GM04504 (cell line): ENCODE measurements at places on chromosomes 4 and X.

GRCh38 chr4:41334182-41334581, 77.5 kb downstream of the UCHL1 start:
- no peak for DNase-seq

DNA sequence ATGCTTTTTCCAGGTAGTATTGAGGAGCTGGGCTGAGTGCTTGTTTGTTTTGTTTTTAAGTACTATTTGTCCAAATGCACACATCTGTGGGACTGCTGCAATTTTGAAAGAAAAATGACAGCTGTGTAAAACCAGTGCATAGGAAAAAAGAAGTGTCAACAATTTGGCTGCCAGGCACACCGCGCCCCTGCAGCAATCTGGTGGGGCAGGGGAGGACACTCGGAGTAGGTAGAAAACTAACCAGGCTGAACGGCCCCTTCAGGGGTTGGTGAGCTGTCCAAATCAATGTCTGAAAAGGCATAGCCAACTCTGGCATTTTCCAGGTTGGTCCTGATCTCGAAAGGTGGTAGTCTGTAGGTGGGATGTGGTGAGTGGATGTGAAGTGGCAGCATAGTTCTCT, 1.1 kb downstream of the LDOC1 start:
- no peak for DNase-seq

GRCh38 chrX:132609362-132609848, 120.6 kb upstream of the MBNL3 start:
- DNase-seq, result no peak

DNA sequence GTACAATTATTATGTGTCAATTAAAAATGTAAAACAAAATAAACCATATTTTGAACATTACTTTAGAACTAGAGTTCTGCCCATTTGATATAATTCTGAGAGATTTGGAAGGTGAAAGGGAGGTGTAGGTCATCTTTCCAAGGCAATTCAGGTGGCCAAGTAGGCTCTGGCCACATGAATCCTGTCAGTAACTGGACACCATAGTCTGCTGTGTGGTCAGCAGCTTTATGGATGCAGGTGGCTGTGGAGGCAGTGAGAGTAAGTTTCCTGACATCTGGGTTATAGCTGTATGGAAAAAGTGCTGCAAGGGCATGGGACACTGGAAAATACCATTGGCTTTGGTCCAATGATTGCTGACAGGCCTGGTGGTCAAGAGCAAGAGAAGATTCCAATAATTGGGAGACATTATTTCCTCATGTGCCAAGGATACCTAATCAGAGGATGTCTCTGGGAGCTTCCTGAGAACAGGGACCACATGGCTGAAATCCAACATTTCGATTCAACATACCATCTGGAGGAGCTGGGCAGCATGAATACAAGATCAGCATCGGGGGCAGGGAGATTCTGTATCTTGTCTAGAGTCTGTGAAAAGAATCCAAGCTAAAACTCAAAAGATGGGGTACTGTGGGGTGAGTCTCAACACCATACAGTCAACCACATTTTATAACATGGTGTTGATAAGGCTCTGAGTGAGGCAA, 523.1 kb downstream of the MID1IP1 start:
- no peak for DNase-seq

- DNase-seq, result no peak
Observed at GRCh38 chr4:37320513-37321235, 76.1 kb downstream of the NWD2 start.

DNA sequence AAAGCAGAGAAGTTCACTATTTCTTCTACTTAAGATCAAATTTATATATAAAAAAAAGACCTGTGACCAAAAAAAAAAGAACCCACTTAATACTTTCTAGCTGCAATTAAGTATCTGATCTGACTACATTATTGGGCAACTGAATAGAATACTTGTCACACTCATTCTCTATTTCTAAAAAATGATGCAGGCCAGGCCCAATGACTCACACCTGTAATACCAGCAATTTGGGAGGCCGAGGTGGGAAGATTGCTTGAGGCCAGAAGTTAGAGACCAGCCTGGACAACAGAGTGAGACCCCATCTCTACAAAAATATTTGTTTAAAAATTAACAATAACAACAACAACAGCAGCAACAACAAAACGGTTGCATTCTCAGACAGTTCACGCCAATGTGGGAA, 108.8 kb upstream of the BMP2K start:
- no peak for DNase-seq

- no peak for DNase-seq
Observed at GRCh38 chr4:52157641-52158316, 106.7 kb downstream of the SPATA18 start.

DNA sequence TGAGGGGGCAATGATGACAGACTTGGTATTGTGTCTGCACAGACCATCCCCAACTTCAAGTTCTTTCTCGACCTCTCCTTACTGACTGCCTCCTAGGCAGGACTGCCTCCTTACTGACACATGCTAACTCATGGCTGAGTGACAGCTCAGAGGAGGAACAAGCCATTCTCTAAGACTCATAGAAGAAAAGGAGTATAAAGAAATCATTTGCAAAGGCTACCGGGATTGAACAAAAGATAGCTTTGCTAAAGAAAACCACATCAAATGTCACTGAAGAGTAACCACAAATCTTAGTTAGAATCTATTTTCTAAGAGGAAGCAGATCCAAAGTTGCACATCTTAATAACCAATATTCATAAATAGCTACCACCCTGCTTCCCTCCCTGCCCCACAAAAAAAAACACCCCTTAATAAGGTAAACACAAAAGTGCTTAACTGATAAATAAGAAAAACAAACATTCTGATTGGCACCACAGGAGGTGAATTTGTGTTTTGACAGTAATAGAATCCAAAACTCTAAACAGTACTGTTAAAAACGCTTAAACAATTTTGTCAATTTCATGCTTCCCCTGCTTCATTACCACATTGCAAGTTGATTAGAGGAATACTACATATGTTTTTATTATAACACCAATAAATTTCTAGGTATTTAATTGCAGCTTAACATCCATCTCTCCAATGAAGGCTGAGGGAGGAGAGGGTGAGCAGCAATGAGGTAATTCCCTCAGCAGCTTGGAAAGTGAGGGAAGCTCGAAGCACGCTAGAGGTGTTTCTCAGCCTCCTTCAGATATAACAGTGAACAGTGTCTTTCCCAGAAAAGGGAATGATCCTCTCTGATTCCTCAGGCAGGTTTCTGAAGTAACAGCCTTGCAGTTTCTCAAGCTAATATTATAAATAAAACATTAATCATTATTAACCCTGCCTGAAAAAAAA, 160.0 kb downstream of the HNRNPD start:
- DNase-seq, result no peak

- no peak for DNase-seq
Observed at GRCh38 chr4:26061248-26061986, 147.4 kb downstream of the SMIM20 start.

DNA sequence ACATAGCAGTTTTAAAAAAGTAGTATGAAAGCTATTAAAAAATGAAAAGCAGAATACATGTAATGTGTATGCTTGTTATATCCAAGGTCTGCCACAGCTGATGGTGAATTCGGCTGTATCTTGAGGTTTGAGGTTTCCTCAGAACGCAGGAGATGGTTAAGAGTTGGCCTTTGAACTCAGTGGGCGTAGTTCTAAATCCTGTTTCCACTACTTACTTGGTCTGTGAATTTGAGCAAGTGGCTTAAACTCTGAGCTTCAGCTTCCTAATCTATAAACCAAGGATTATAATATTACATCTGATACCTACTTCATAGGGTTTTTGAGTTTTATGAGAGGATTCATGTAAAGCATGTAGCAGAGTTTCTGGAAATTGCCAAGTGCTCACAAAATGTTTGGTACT, 125.2 kb downstream of the STIM2 start:
- DNase-seq, result no peak

DNA sequence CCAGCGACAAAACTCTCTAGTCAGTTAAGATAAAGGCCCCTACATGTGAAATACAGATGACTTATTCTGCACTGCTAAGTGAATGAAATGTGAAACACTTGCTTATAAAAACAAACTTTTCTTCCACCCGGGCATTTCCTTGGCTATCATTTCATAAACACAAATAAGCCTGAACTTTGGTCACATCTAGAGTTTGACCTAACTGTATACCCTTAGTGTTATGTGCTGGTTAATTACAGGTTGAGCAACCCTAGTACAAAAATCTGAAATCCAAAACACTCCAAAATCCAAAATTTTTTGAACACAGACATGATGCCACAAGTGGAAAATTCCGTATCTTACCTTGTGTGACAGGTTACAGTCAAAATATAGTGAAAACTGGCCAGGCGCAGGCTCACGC, 45.9 kb downstream of the SAT1 start:
- DNase-seq, result no peak

DNA sequence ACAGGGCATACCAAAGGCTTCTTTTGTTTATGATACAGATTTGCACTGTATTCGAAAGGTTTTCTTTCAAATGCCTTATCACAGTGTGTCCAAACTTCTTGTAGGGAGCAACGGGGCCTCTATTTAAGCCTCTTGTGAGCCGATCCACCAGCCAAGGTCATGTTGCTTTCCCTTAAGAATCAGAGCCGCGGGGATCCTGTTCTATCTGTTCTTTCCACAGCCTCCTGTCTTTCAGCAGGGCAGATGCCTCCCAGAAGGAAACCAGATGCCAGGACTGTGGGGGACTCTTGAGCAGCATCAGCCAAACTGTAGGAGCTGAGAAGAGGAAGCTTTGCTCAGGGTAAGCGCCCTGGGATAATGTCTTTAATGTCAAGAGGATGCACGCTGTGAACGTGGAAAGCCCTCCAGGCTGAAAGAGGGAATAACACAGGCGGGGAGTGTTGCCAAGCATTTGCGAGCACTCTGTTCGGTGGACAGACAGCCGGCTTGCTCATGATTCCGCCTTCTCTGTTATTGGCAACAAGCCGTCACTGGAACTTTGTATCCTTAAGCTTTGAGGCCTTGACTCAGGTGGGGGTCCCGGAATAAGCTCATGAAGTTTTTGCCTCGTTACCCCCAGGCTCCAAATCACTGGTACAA, 279.8 kb upstream of the FRG1 start:
- no peak for DNase-seq

GRCh38 chr4:181008164-181008563, 1235.0 kb upstream of the TENM3 start:
- no peak for DNase-seq

GRCh38 chrX:119729408-119730201, 28.8 kb upstream of the SOWAHD start:
- peak; percentile 38 for DNase-seq

GRCh38 chrX:95760356-95760755, 924.3 kb upstream of the DIAPH2 start:
- DNase-seq, result no peak

GRCh38 chrX:9586992-9587392, 122.1 kb downstream of the TBL1X start:
- DNase-seq, result no peak

- DNase-seq, result peak; percentile 73
Observed at GRCh38 chrX:66676990-66677389, 38.1 kb upstream of the EDA2R start.

DNA sequence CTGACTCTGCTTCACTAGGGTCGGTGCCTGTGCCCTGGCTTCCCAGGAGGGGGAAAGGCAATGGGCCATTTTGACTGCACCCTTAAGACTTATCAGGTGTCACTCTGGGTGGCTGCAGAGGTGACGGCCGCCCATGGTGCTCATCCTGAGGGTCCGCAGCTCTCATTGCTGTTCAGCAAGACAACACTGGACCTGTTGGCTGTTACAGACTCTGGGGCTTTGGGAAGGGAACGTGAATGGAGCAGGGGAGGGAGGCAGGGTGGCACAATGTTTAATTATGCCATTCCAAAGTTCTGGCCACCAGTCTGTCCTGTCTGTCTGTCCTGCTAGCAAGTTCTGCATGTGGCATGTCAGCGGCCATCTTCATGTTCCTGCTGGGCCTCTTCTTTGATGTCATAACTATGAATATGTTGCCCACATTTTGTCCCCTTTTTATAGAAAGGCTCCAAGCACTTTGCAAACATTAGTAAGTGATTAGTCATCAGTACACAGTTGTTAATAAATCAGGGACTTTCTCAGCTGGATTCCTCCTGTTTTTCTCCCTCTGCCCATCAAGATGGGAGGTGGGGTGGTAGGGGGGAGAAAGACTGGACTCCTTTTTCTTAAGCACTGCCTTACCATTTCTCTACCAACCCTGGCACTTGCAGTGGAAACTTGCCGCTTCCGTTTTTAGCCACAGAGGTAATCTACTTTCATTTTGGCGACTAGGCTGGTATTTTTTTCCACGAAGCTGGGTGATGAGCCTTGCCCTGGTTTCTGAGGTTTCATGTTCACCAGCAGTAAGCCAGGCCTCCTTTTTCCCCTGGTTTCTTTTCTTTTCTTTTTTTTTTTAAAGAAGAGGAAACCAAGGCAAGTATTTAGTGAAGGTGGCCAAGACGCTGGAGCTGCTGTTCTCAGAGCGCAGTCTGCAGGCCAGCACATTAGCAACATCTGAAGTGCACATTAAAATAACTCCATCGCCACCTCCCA, 88.6 kb upstream of the TRIM2 start:
- peak; percentile 42 for DNase-seq

- no peak for DNase-seq
Observed at GRCh38 chr4:1446502-1447386, 40.5 kb upstream of the NKX1-1 start.

DNA sequence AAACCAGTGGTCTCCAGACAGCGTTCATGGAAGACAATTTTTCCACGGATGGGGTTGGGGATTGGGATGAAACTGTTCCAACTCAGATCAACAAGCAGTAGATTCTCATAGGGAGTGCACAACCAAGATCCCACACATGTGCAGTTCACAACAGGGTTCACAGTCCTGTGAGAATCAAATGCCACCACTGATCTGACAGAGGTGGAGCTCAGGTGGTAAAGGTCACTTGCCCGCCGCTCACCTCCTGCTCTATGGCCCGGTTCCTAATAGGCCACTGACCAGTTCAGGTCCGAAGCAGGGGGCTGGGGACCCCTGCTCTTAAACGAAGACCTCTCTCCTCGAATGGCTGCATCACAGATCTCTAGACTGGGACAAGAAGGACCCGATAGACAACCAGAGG, 4.4 kb downstream of the APBB2 start:
- DNase-seq, result no peak

- DNase-seq, result no peak
Observed at GRCh38 chrX:65741823-65742222, 74.4 kb downstream of the MSN start.

- DNase-seq, result peak; percentile 27
Observed at GRCh38 chr4:82469791-82470345, 39.5 kb downstream of the ENOPH1 start.

GRCh38 chr4:107071108-107071507, 35.0 kb upstream of the DKK2 start:
- DNase-seq, result no peak

DNA sequence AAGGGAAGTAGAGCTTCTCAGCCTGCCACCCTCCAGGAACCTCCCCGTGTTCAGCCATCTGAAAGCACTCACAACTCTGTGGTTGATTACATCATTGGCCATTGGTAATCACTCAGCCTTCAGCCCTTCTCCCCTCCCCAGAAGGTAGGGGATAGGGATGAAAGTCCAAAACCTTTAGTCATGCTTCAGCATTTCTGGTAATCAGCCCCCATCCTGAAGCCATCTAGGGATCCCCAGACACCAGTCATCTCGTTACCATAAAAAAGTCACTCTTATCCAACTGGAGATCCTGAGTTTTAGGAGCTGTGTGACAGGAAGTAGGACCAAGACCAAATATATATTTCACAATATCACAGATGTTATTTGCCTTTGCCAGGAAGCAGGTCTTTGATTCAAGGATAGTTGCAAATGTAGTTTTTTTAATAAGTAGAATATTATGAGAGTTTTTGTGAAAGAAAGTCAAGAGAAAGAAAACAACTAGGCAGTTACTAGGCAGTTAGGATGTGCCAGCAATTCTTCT, 364.6 kb upstream of the NOCT start:
- peak; percentile 98 for DNase-seq

- peak; percentile 25 for DNase-seq
Observed at GRCh38 chr4:2934077-2934812, 29.0 kb downstream of the NOP14 start.

- no peak for DNase-seq
Observed at GRCh38 chr4:74772783-74773182, 21.5 kb downstream of the BTC start.
